ENCODE measurements at places on chromosomes 12 and 14.

- DNase-seq = no peak
These were observed 30.0 kb downstream of the ZFYVE1 start for GRCh38 chr14:72996916-72997315.

- DNase-seq = no peak
These were observed 498.3 kb downstream of the KCNH5 start for GRCh38 chr14:62546862-62547474.

- no peak for DNase-seq
These were observed 48.9 kb downstream of the LRRIQ1 start for GRCh38 chr12:85085066-85085465.

DNA sequence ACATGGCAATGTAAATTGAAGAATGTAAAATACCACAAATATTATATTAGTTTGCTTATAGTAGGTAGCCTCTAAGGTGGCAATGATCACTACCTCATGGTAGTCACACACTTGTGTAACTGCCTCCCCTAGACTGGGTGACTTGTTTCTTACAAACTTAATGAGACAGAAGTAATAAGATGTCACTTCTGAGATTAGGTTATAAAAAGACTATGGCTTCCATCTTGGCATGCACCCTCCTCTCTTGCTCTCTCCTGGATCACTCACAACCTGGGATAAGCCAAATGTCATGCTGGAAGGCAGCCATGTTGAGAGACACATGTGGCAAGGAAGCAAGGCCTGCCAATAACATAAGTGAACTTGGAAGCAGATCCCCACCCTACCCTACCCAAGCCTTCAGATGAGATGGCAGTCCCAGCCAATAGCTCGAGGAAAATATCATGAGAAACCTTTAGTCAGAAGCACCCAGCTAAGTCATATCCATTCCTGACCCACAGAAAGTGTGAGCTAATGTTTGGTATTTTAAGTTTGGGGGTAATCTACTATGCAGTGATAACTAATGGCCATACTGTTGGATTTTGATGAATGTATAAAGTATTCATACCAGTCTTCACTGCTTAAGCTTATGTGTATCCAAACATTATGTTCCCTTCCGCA is 43.3 kb downstream of the PPP1R12A start:
- DNase-seq = no peak

DNA sequence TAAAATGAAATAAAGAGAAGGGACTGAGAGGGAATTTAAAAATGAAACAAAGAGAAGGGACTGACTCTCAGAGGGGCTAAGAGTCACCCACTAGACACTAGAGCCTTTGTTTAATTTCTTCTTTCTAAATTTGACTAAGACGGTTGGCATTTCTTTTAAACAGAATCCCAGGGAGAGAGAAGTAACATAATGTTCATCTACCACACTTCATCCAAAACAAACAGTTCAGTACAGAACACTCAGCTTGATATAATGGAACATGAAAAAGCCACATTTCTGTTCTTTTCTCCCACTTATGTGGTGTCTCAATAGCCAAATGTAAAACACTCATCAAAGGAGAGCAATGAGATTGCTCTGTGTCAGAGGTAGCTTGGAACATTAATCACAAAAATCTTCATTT is 10.1 kb upstream of the NT5DC3 start:
- no peak for DNase-seq

GRCh38 chr12:47188576-47189441 is 109.0 kb upstream of the AMIGO2 start:
- no peak for DNase-seq

DNA sequence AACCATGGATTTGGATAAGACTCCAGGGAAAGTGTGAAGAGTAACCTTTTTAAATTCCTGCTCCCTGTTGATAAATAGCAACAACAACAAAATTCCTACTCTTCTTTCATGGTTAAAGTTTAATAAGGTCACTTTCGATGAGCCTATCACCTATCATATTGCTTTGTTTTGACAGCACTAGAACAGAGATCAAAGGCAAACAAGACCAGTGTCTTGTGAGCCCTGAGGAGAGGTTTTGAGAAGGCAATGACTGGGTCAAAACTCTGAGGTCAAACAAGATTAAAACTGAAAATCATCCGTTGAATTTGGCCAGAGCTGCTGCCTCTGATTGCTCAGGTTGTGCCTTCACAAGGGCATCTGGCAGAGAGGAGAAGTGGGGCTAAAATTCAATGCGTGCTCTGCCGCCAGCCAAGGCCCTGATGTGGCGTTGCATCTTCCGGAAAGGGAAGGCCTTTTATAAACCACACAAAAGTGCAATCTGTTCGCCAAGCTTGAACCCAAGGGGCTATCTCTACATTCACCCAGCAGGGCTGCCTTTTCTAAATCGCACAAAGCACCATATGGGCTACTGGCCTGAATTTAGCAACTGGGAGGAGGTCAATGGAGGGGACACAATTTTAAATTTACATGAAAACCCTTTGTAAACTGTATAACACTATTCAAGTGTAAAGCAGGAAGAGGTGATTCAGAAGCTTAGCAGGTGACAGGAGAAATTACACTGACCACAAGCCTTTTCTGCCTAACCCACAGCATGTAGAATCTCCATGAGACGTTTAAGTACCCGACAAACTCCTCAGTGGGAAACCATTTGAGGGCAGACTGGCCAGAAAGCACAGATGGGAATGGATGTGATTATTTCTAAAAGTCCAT is 140.8 kb downstream of the DAD1 start:
- DNase-seq = no peak

- DNase-seq = no peak
These were observed 15.7 kb upstream of the TMEM119 start for GRCh38 chr12:108613548-108613947.

- no peak for DNase-seq
These were observed 198.1 kb upstream of the PLXNC1 start for GRCh38 chr12:93950311-93950710.

DNA sequence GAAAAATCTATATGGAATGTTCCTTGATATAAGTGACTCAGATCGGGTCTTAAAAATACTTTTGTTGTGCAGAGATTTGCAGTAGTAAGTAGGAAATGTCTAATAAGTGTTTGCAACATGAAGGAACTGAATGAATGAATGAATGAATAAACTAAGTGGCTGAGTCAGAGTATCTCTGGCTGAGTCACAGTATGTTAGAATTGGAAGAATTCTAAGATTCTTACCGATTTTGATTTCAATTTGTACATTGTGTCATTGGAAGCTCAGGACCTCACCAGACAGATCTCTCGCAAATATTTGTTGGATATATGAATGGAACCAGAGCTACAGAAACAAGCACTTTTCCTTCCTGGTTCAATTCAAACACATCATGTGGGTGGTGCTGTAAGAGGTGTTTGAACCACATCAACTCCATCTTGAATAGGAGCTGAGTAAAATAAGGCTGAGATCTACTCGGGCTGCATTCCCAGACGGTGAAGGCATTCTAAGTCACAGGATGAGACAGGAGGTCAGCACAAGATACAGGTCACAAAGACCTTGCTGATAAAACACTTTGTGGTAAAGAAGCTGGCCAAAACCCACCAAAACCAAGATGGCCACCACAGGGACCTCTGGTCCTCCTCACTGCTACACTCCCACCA is 123.9 kb upstream of the FOXN3 start:
- no peak for DNase-seq

DNA sequence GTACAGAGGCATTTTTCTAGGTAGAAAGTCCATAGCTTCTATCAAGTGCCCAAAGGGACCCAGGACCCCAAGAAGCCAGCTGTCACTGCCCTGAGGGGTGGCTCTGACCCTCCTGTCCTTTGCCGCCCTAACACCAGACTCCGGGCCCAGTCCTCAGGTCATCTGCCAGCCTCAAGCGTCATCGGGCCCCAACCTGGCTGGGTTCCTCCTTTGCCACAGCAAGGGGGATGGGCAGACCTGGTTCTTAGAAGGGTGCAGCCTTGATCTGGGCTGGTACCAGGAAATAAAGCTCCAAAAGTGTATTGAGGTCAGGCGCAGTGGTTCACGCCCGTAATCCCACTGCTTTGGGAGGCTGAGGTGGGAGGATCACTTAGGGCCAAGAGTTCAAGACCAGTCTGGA is 27.1 kb upstream of the FAM222A start:
- DNase-seq = no peak

DNA sequence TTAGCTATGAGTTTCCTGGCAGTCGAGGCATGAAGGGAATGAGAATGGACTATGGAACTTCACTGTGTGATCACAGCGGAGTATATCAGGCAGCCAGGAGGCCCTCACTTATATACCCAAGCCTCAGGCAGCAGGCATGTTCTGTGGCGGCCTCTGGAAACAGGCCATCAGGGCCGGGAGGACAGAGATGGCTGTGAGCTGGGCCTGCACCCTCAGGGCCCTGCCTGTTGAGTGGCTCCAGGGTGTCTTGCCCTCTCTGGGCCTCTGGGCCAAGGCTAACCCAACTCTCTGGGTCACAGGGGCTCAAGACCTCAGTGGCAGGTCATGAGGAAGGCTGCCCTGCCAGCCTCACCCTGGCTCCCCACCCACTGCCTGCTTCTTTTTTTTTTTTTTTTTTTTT is 33.9 kb upstream of the RCOR1 start:
- no peak for DNase-seq

- no peak for DNase-seq
These were observed 167.7 kb downstream of the DYRK2 start for GRCh38 chr12:67816269-67816668.

GRCh38 chr12:124667506-124668326 is 100.3 kb upstream of the NCOR2 start:
- DNase-seq = no peak

DNA sequence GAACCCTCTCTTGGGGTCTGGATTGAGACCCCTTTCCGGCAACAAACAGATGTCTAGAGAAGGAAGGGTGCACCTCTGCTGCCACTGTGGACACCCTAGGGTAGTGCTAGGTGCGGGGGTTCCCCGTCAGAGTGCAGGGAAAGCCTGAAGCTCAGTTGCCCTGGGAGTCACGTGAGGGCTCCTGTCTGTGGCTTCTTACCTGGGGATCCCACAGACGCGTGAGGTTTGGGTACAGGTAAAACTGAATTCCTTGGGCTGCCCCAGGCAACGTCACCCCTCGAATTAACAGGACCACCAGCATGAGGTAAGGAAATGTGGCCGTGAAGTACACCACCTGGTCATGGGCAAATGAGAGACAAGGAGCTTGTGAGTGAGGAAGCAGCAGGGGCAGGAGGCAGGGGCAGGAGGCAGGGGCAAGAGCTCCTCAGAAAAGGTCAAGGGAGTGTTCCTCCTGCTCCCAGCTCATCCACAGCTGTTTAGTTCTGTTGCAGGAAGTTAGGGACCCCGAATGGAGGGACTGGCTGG is 21.0 kb upstream of the SLC6A12 start:
- no peak for DNase-seq

Data from NCI-H1092 (cell line).